ENCODE measurements at places on chromosomes 6 and 20.

DNA sequence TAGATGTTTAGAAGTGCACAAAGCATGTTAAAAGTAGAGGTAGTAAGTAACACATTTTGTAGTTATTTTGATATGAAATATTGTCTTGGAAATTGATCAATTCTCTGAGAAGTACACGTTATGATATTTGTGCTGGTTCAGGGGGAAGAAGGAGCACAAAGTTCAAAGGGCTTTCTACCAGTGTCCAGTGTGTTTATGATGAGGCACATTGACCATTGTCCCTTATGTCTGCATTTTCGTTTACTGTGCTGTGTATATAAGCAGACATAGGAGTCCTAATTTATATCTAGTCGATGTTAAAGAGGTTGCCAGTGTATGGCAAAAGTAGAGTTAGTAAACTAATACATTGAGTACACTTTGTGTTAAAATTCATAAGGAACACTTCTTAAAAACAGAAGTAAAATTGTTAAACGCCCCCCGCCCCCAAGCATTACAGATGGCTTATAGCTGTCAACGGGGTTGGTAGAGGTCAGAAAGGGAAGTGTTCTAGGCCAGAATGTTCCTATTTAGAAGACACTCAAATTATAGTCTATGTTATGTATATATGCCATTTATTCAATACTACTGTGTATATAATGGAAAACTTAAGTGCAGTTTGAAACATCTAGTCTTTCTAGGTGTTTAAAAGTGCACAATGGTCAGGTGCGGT, 13.3 kb upstream of the HMGN4 start:
- DNase-seq: peak; percentile 48

DNA sequence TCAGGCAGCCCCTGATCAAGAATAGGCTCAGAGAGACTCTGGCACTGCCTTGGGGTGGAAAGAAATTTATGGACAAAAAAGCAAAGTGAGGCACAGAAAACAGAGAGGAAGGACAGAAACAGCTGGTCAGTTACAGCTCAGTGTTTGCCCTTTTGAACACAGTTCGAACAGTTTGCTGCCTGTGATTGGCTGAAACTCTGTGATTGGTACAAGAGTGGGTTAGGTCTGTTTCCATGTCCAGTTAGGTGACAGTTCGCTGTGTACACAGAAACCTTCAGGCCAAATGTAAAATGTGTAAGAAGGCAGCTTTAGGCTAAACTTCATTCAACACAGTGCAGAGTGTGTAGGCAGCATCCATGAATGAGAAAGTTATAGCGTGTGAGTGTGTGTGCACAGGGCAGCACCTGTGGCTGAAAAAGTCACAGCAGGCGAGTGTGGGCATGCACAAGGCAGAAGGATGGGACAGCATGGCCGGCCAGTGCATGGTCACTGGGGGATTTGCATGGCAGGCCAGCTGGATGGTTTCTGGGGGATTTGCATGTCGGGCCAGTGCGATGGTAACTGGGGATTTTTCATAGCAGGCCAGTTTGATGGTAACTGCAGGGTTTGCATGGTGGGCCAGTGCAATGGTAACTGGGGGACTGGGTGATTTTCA, 75.4 kb upstream of the FRMD1 start:
- DNase-seq: no peak

GRCh38 chr20:36998652-36999051, 47.1 kb upstream of the SAMHD1 start:
- DNase-seq: no peak

- DNase-seq: no peak
Measured at GRCh38 chr6:27451660-27452390, 21.1 kb downstream of the ZNF184 start.

DNA sequence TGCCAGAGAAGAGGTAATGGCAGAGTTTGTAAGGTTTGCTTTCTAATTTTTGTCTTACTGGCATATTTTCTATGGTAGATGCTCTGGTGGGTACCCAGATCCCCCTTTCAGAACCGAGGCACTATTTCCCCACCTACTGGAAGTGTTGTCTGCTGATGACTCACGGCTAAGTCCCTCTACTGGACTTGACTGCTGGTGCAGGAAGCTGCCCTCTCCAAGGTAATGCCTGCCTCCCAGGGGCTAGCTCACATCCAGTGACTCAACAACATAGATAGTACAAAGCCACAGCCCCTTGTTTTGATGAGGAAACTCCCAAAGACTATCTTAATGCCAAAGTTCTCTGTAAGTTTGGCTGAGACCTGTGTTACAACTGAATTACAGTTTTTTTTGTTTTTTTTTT, 285.4 kb upstream of the FLRT3 start:
- no peak for DNase-seq

DNA sequence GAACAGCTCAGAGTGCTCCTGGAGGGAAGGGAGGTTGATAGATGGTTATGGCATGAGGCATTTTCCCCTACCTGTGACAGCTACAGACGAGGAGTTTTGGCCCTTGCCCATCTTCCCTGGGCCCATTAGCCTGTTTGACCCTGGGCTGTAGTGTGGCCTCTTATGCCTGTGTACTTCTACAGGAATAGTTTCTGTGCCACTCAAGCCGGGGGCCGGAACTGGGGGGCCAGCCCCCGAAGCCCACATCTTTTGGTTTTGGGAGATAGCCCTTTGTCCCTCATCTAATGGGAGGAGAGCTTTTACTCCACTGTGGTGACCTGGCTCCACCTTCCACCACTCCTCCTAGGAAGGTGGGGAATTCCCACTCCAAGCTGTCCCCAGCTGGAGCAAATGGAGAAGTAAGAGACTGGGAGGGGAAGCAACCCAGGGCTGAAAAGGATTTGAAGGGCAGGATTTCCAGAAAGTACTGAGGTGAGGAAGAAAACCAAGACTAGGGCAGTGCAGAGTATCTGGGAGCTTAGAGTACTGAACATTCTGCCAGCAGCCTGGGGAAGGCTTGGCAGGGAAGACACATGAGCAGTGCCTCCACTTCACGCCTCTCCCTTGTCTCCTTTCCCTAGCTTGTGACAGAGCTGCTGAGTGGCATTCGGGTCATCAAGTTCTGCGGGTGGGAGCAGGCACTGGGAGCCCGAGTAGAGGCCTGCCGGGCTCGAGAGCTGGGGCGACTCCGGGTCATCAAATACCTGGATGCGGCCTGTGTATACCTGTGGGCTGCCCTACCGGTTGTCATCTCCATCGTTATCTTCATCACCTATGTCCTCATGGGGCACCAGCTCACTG, 6.9 kb downstream of the ABCC10 start:
- peak; percentile 46 for DNase-seq

DNA sequence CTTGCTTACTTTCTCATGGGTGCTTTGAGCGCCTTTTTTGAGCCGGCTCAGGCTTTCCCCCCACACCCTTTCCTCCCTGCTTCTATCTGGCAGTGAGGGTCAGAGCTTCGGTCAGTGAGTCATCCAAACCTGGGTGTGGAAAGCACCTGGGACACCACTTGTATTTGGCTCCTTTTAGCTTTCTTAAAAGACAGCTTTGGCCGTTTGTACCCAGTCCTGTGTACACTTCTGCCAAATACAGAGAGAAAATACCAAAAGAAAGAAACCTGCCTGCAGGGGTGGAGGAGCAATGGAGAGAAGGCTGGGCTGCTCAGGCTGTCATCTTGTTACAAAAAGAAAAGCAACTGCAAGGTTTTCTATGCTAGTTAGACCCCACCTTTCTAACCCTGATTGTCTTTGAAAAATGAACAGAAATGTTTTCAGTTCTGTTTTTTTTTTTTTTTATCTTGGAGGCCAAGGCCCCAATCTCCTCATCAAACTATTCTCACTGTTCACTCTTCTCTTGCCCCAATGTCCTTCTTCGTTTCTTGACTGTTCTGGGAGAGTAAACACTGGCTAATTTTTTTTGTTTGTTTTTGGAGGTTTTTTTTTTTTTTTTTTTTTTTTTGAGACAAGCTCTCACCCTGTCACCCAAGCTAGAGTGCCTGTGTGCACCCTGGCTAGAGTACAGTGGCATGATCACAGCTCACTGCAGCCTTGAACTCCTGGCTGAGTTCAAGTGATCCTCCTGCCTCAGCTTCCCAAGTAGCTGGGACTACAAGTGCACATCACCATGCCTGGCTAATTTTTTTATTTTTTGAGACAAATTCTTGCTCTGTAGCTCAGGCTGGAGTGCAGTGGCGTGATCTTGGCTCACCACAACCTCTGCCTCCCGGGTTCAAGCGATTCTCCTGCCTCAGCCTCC, 76.4 kb downstream of the SSR1 start:
- DNase-seq: no peak

- DNase-seq: no peak
Measured at GRCh38 chr6:33578164-33578563, 1.9 kb downstream of the BAK1 start.

DNA sequence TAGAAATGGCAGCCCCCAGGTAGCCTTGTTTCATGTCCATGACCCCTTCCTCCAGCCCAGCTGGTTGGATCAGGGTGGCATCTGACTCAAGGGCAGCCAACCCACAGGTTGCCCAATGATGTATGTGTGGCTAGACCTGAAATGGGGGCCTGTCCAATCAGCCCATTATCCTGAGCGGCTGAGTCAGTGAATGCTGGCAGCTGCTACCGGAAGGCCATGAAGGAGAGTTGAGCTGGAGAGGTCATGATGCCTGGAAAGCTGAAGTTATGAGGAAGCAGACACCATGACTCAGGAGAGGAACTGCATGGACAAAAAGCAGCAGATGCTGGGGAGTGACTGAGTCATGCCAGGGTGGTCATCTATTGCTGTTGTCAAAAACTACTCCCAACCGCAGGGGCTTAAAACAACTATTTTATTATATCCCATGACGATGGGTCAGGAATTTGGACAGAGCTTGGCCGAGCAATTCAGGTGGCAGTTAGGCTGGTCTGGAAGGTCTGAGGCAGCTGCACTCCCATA, 67.3 kb downstream of the MDGA1 start:
- DNase-seq: peak; percentile 99

Data from inflammatory macrophage treated with lipopolysaccharide for 4 hours (primary cell).